AG09309 (cell line): ENCODE measurements at places on chromosomes 7 and 10.

GRCh38 chr7:104327534-104327933 lies 869 bp upstream of the LHFPL3 start:
- no peak for DNase-seq

DNA sequence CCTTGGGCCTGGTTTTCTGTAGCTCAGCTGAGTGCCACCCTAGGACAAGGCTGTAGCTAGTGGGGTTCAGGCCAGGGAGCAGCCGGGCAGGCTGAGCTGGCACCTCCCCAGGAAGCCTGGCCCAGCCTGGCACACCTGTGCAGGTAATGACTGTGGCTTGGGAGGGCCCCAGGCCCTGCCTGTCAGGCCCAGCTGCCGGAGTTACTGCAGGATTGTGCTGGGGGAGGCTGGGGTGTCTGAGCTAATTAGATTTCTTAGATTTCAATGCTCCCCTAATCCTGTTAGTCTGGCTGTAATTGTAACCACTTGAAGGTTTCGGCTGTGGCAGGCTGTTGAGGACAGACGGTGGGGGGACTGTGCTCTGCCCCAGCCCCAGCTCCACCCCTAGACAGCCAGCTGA lies 6.0 kb downstream of the ZMIZ1 start:
- no peak for DNase-seq

DNA sequence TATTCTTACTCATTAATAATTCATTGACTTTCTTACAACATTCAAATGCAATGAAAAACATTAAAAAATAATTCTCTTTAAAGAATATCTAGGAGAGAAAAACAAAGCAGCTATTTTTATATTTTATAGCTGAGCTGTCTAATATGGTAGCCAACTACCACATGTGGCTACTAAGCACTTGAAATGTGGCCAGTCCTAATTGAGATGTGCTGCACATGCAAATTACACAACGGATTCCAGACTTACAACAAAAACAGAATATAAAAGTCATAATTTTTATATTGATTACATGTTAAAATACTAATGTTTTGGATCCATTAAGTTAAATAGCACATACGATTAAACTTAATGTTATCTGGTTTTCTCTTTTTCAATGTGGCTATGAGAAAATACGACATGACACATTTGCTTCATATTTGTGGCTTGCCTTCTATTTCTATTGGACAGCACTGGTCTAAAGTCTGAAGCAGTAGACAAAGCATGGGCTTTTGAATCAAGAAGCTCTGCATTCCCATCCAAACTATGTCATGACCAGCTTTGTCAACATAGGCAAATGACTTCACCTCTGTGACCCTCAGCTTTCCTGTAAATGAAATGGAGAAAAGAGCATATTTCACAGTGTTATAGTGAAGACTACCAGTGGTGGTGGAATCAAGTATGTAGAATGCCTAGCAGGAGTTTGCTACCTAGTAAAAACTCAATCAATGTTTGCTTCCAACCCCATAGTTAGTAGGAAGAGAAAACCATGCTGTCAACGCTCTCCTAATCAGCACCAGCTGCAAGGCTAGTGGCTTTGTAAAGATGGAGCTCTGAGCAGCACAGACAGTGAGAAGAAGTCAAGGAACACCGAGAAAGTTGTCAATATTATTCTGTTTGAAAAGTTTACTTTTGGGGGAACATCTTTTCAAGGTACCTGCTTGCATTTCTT lies 37.1 kb upstream of the GDF10 start:
- DNase-seq = peak; percentile 5

- DNase-seq = no peak
Measured at GRCh38 chr7:696812-697551, 29.5 kb upstream of the DNAAF5 start.

- no peak for DNase-seq
Measured at GRCh38 chr10:132593900-132594876, 56.6 kb downstream of the INPP5A start.

DNA sequence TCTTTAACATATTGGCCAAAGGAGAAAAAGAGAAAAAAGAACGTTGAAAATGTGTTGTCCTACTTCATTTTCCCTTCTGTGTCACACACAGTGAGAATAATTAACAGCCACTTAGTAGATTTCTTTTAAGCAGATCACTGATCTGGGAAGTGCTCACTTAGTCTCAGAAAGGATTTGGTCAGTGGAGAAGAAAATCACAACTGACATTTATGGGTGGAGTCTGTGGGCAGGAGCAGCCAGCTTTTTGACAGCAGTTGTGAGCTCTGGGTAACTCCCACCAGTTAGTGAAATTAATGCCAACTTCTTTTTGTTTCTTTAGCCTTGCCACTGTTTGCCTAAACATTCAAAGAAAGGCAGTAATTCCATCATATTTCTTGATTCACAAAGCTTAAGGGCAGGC lies 49.7 kb downstream of the CDK14 start:
- no peak for DNase-seq

DNA sequence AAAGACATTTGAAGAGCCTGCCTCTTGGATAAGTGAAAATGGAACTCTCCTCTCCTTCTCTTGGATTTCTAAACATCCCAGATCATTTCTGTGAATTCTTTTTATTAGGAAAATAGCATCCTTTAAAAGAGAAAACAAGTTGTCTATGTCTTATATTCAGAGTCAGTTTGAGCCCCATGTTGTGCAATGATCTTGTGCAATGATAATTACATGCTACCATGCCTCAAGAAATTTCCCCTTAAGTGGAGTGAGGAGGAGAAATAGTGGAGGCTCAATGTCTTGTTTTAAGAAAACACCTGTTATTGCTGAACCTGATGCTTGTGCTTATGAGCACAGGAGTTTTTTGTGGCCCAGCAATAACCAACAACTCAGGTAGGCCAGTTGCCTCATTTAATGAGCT lies 103.6 kb downstream of the NPSR1 start:
- no peak for DNase-seq

DNA sequence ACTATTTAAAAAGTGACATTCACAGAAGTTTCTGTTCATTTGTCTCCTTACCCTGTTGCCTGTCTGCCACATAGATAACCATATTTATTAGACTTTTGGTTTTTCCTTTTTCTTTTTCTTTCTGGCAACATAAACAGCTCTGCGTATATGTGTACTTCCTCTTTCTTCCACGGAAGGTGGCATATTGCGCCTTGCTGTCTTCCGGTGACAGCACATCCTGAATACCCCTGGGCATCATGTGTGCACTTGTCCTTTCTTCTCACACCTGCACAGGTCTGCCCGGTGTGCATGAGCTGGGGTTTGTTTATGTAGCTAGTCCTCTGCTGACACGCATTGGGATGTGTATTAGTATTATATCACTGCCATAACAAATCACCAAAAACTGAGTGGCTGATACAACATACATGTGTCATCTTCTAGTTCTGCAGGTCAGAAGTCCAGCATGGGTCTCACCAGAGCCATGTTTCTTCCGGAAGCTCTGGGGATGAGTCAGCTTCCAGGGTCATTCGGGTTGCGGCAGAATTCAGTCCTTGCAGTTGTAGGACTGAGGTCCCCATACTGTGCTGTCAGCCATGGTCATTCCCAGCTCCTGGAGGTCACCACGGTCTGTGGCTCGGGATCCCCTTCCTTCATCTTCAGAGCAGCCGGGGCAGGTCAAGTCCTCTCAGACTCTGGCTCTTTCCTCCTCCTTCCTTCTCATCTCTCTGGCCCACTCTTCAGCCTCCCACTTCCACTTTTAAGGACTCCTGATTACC lies 596.0 kb upstream of the FOXK1 start:
- no peak for DNase-seq
